ENCODE measurements at places on chromosomes 5 and 9. TPM values are rescaled to one million over a fixed set of nuclear protein-coding genes. Genes with fewer than 3 reads are reported as not detected.

GRCh38 chr9:71646131-71646530, 122.2 kb downstream of the CEMIP2 start:
- H3K36me3 ChIP-seq = no peaks in the 10 kb centered on the region
- no peak overlapping the region for H3K4me3 ChIP-seq
- no peaks in the 10 kb centered on the region for H3K27me3 ChIP-seq
- peaks cover 20% of the 10 kb centered on the region for H3K4me1 ChIP-seq

DNA sequence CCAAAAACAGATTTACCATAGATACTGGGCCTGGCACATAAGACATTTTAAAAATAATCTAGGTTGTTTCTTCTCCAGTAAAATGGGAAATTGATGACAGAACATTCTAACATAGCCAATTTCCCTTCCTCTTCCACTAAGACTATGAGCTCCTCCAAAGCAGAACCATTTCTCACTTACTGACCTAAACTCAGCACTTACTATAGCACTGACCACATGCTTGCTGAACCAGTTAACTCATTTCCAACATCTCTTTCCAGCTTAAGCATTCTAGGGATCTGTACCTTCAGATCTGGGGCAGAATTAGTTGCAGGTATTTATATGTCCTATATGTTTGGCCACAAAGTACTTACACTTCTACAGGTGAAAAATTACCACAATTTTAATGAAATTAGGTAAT, 58.9 kb downstream of the TTC39B start:
- H3K4me1 ChIP-seq = peaks cover 9% of the 10 kb centered on the region
- no peak for DNase-seq
- no peaks in the 10 kb centered on the region for H3K36me3 ChIP-seq
- no peaks in the 10 kb centered on the region for H3K27me3 ChIP-seq

DNA sequence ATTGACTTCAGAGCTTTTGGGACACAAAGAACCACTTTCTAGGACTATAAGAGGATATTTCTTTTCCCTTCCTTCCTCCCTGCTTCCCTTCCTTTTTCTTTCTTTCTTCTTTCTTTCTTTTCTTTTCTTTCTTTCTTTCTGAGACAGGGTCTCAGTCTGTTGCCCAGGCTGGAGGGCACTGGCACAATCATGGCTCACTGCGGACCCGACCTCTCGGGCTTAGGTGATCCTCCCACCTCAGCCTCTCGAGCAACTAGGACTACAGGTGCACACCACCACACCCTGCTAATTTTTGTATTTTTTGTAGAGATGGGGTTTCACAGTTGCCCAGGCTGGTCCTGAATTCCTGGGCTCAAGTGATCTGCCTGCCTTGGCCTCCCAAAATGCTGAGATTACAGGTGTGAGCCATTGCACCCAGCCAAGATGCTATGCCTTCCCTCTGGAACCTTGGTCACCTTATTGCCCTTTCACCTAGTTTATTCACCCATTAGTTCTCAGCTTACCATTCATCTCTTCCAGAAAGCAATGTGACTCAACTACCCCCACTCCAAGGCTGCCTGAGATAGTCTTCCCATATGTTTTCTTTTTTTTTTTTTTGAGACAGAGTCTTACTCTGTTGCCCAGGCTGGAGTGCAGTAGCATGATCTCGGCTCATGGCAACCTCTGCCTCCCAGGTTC, 10.1 kb downstream of the PLIN2 start:
- H3K36me3 ChIP-seq = peaks cover 33% of the 10 kb centered on the region
- no peaks in the 10 kb centered on the region for H3K27me3 ChIP-seq
- DNase-seq = no peak
- H3K27ac ChIP-seq = peak overlapping the region; percentile 59
- no peaks in the 10 kb centered on the region for H3K4me1 ChIP-seq

GRCh38 chr5:96203761-96204160, 229.3 kb downstream of the PCSK1 start:
- no peaks in the 10 kb centered on the region for H3K36me3 ChIP-seq
- H3K4me3 ChIP-seq = no peak overlapping the region
- no peak overlapping the region for H3K27ac ChIP-seq
- H3K27me3 ChIP-seq = no peaks in the 10 kb centered on the region

Gene MRRF
- total RNA-seq = 36.0 TPM

Gene XRCC4
- total RNA-seq = 9.3 TPM

Gene CCL27
- total RNA-seq = not detected

Gene HTR1A
- total RNA-seq = not detected

Measured in heart left ventricle (tissue), 16 donors.